ENCODE measurements at places on chromosomes 6 and 20.
A peak's percentile ranks its signal among the peaks of the same experiment; 100 is the strongest.

- DNase-seq, result peak; percentile 45
Observed at GRCh38 chr20:44805979-44806620, 4.2 kb downstream of the RIMS4 start.

GRCh38 chr20:23420943-23421931, at the start of gene NAPB:
NAPB (minus strand) TSS chr20:23421488; CDS start chr20:23421402, 86 bp downstream.
- peak; percentile 94 for DNase-seq

GRCh38 chr20:13389115-13389514, 168.0 kb downstream of the ISM1 start:
- no peak for DNase-seq

- no peak for DNase-seq
Observed at GRCh38 chr6:72820153-72820552, 198.3 kb downstream of the KCNQ5 start.

DNA sequence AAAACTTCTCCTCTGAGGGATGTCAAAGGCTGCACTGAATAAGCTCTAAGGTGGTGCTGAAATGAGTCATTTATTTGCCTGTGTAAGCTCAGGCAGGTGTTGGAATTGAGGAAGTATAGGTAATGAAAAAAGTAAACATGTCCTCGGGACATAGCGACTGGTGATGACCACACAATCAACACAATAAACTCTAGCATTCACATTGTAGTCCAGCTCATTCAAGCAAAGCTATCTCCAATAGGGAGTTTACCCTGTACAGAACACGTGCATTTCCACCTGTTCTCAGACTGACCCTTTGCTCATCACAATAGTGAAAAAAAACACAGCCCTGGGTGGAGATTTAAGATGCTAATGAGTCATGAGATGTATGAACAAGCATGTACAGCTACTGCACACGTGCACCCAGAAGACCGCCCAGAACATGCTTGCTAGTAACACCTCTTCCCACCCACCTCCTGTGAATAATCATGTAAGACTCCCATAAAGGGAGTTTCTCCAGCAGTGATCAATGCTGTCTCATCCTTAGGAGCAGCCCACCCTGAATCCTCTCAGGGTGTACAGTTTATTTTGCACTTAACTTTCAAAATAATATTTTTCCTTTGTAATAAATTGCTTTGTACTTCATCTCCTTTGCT, 33.0 kb upstream of the POU5F1 start:
- no peak for DNase-seq

GRCh38 chr6:42618686-42619085, 54.9 kb downstream of the UBR2 start:
- no peak for DNase-seq

GRCh38 chr6:5729813-5730517, 276.8 kb downstream of the NRN1 start:
- DNase-seq, result no peak

- no peak for DNase-seq
Observed at GRCh38 chr6:28232785-28233184, 7.7 kb downstream of the ZSCAN9 start.

DNA sequence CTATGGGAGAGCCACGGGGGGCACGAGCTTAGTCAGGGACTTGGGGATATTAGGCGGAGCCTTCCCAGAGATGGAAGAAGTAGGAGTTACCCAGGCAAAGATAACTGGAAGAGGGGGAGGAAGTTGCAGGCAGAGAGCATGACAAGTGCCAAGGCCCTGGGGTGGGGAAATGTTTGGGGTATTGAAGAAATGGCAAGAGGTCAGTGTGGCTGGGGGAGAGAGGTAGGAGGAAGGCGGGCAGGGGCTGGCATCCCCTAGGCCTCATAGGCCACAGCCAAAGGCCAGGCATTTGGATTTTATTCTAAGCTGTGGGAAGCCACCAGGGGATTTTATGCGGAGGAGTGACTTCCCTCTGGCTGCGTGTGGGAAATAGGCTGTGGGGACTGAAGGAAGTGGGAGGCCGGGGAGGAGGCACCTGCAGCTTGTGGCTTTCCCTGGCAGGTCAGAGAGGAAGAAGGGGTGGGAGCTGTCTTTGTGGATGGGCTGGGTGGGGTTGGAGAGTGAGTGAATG, 22.7 kb downstream of the SNAI1 start:
- no peak for DNase-seq

DNA sequence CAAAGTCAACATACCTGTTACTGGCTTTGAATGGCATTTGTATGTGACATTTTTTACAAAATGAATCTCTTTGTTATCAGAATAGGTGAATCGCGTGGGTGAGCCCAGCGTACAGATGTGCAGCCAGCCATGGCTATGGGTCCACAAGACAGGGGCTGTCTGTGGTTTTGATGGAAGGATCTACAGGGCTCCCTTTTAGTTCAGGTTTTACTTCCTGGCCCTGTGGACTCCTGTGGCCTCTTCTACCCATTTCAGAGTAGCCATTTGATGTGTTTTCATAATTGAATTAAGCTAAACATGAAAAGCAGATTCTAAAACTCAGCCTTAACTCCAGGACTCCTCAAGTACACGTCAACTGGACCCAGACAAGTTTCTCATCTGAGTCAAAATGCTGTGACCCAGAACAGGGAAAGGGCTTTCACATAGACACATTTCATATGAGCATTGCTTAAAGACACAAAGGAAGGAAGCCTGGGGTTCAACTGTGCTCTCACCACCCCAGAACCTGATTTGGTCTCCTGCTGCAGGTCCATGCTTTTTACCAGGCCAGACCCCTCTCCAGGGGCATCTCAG, 105.3 kb upstream of the NAA20 start:
- no peak for DNase-seq
